ENCODE measurements at places on chromosomes 16 and 17.

DNA sequence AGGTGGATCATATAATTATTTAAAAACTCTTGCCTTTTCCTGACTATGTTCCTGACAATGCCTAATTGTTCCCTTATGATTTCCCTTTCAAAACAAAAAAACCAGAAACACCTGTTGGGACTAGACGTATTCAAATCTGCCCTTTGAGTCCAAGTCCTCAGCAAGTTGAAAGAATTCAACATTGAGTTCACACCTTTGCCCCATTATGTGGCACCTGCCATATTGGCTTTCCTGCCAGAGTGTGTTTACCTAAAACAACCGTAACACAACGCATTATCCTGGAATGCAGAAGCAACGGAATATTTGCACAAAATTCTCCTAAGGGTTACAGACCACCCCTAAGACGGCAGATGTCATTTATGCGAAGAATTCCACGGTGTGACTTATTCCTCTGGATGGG is 105.9 kb downstream of the ZFHX3 start:
- no peaks in the 10 kb centered on the region for H3K4me1 ChIP-seq
- no peak overlapping the region for H3K27ac ChIP-seq
- no peaks in the 10 kb centered on the region for H3K27me3 ChIP-seq
- no peak for DNase-seq
- no peaks in the 10 kb centered on the region for H3K36me3 ChIP-seq

GRCh38 chr16:8568231-8568617 is 22.1 kb downstream of the TMEM114 start:
- H3K36me3 ChIP-seq: no peaks in the 10 kb centered on the region
- H3K27me3 ChIP-seq: peaks cover 2% of the 10 kb centered on the region
- peaks cover 6% of the 10 kb centered on the region for H3K4me1 ChIP-seq

- H3K36me3 ChIP-seq: no peaks in the 10 kb centered on the region
- H3K27me3 ChIP-seq: peaks cover 26% of the 10 kb centered on the region
- DNase-seq: peak; percentile 61
- H3K4me1 ChIP-seq: peaks cover 2% of the 10 kb centered on the region
These were observed at the start of gene IGFBP4 for GRCh38 chr17:40443196-40443987. TSS of gene IGFBP4 (plus strand) at chr17:40443450. CDS start at chr17:40443736, 286 bp downstream.

GRCh38 chr17:15917438-15918027 is 27.4 kb upstream of the ADORA2B start:
- DNase-seq: no peak
- no peaks in the 10 kb centered on the region for H3K27me3 ChIP-seq
- H3K27ac ChIP-seq: no peak overlapping the region
- no peaks in the 10 kb centered on the region for H3K36me3 ChIP-seq

DNA sequence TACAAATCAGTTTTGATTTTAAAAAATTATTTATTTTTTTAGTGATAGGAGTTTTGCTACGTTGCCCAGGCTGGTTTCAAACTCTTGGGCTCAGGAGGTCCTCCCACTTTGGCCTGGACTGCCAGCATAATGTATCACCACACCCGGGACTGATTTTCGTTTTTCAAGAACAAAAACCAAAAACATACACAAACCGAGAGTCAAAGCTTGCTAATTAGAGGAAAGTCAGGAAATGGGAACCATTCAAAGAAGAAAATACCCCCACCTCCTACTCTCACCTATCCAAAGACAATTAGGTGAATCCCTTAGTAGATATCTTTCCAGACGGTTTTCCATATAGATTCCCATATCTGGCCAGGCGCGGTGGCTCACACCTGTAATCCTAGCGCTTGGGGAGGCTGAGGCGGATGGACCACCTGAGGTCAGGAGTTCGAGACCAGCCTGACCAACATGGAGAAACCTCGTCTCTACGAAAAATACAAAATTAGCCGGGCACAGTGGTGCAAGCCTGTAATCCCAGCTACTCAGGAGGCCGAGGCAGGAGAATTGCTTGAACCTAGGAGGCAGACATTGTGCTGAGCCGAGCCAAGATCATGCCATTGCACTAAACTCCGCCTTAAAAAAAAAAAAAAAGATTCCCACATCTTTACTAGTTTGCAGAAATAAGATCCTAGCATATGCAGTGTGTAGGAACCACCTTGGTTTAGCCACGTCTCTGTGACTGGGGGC is 883 bp upstream of the SPN start:
- DNase-seq: no peak
- peak overlapping the region; percentile 70 for H3K4me3 ChIP-seq
- H3K27me3 ChIP-seq: no peaks in the 10 kb centered on the region
- peaks cover 19% of the 10 kb centered on the region for H3K36me3 ChIP-seq

DNA sequence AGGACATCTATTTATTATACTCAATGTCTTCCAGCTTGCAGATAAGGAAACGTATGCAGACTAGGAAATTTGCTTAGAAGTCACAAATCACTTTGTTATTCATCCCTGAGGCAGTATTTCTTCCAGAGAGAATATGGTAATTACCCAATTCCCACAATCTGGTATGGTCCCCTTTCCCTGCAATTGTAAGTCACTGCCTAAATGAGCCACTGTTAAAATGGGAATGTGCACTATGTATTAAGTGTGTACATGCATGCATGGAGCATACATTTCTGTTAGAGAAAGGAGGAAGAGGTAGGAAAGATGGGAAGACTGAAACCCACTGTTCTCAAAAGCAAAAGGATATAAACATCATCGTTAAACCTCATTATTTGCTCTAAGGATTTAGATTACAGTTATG is 10.0 kb downstream of the NUFIP2 start:
- no peak overlapping the region for H3K4me3 ChIP-seq
- peaks cover 12% of the 10 kb centered on the region for H3K4me1 ChIP-seq
- H3K27me3 ChIP-seq: no peaks in the 10 kb centered on the region
- no peak for DNase-seq
- peaks cover 79% of the 10 kb centered on the region for H3K36me3 ChIP-seq
- H3K27ac ChIP-seq: no peak overlapping the region

DNA sequence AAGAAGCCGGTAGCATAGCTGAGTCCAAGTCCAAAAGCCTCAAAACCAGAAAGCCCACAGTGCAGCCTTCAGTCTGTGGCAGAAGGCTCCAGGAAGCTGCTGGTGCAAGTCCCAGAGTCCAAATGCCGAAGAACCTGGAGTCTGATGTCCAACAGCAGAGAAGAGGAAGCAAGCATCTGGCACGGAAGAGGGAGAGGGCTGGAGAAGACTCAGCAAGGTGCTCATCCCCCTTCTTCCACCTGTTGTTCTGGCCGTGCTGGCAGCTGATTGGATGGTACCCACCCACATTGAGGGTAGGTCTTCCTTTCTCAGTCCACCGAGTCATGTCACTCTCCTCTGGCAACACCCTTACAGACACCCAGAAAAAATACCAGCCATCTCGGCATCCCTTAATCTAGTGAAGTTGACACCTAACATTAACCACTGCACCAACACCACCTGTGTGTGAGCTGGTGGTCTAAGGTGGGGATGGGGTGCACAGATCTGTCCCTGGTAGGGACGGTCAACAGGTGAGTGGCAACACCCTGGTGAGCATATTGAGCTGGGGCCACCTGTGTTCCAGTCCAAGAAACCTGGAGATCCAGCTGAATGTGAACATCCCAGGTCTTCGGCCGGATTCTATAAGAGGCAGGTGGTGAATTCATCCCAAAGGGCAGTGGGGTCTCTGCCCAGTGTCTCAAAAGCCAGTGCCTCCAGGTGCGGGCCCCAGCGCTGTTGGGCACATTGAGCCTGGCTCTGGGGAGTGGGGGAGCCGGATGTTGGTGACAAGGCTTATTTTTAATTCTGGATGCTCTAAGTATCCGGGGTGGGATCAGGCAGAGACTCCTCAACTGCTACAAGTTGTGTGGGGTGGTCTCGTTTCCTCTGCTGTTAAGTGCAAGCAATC is 9.8 kb downstream of the MIEF2 start:
- no peak overlapping the region for H3K4me3 ChIP-seq
- H3K27me3 ChIP-seq: no peaks in the 10 kb centered on the region
- no peak overlapping the region for H3K27ac ChIP-seq
- no peak for DNase-seq
- H3K4me1 ChIP-seq: no peaks in the 10 kb centered on the region
- H3K36me3 ChIP-seq: peaks cover 11% of the 10 kb centered on the region

GRCh38 chr16:52251495-52251894 is 295.4 kb downstream of the TOX3 start:
- no peaks in the 10 kb centered on the region for H3K27me3 ChIP-seq
- no peak for DNase-seq
- no peak overlapping the region for H3K4me3 ChIP-seq
- H3K36me3 ChIP-seq: no peaks in the 10 kb centered on the region

DNA sequence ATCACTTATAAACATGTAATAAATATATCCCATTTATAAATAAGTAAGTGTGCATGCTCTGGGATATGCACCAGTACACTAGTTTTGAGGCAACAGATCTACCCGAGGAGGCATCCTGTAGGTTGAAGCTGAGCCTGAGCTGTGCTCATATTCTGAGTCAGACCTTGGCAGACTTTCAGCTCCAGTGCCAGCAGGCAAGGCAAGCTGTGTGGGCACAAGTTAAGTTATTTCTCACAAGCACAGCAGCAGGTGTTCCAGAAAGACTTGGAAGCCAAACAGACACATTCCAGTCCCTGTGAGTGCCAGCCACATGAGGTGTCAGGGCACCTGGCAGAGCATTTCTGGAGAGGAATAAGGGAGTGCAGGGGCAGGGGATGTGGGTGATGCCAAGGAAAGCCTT is 1.3 kb upstream of the CLEC19A start:
- no peak overlapping the region for H3K4me3 ChIP-seq
- H3K27ac ChIP-seq: no peak overlapping the region
- no peak for DNase-seq
- no peaks in the 10 kb centered on the region for H3K36me3 ChIP-seq

- H3K36me3 ChIP-seq: no peaks in the 10 kb centered on the region
- H3K4me1 ChIP-seq: no peaks in the 10 kb centered on the region
- no peak overlapping the region for H3K27ac ChIP-seq
- no peak overlapping the region for H3K4me3 ChIP-seq
These were observed 19.7 kb upstream of the MEIOC start for GRCh38 chr17:44636562-44636961.

DNA sequence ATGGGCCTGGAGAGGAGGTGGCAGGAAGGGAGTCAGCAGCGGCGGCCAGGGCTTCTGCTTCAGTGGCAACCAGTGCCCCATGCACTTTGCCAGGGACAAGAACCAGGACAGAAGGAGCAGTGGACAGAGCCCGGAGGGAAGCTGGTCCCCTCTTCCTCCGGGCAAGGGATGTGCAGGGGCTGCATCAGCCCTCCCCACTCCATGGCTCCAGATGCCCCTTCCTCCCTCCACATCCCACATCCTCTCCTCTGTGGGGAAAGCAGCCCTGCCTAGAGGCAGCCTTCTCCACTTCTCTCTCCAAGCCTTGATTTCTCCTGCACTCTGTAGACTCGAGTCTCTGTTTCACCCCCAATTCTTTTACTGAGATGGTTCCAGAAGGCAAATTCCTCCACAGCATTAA is 50.4 kb downstream of the AIPL1 start:
- no peak overlapping the region for H3K4me3 ChIP-seq
- H3K36me3 ChIP-seq: no peaks in the 10 kb centered on the region
- H3K4me1 ChIP-seq: no peaks in the 10 kb centered on the region
- no peak for DNase-seq
- H3K27me3 ChIP-seq: no peaks in the 10 kb centered on the region

- DNase-seq: no peak
- H3K27ac ChIP-seq: no peak overlapping the region
- H3K4me1 ChIP-seq: no peaks in the 10 kb centered on the region
- no peaks in the 10 kb centered on the region for H3K27me3 ChIP-seq
These were observed 10.8 kb downstream of the SLC12A4 start for GRCh38 chr16:67957622-67958021.

- H3K4me3 ChIP-seq: no peak overlapping the region
- peaks cover 31% of the 10 kb centered on the region for H3K27me3 ChIP-seq
- H3K36me3 ChIP-seq: no peaks in the 10 kb centered on the region
These were observed 13.0 kb downstream of the ACTG1 start for GRCh38 chr17:81499601-81499970.

- no peak overlapping the region for H3K4me3 ChIP-seq
- H3K27ac ChIP-seq: no peak overlapping the region
- DNase-seq: no peak
- no peaks in the 10 kb centered on the region for H3K27me3 ChIP-seq
- peaks cover 7% of the 10 kb centered on the region for H3K4me1 ChIP-seq
- H3K36me3 ChIP-seq: peaks cover 11% of the 10 kb centered on the region
These were observed 212.5 kb downstream of the CCDC182 start for GRCh38 chr17:57532556-57532955.

- H3K36me3 ChIP-seq: no peaks in the 10 kb centered on the region
- H3K4me3 ChIP-seq: no peak overlapping the region
- H3K27ac ChIP-seq: no peak overlapping the region
- H3K4me1 ChIP-seq: no peaks in the 10 kb centered on the region
- DNase-seq: no peak
These were observed 107.1 kb upstream of the KCNJ16 start for GRCh38 chr17:69967910-69968411.

DNA sequence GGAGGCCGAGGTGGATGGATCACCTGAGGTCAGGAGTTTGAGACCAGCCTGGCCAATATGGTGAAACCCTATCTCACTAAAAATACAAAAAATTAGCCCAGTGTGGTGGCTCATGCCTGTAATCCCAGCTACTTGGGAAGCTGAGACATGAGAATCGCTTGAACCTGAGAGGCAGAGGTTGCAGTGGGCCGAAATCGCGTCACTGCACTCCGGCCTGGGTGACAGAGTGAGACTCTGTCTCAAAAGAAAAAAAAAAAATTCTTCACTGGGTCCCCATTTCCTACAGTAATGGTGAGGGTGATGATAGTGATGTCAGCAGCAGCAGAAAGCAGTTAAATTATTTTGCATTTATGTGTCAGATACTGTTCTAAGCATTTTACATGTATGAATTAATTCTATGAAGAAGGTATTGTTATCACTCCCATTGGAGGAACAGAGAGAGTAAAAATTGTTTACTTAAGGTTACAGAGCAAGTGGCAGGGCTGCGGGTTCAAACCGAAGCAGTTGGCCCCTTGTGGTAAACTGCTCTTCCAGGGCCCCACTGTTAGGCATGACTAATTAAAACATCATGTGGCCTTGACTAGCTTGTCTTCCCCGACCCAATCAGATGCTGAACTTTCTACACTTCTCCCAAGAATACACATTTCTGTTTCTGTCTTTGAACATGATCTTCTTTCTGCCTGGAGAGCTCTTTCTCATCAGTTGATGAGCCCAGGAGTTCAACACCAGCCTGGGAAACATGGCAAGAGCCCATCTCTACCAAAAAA is 45.8 kb downstream of the STAT3 start:
- H3K4me1 ChIP-seq: peaks cover 37% of the 10 kb centered on the region
- peaks cover 60% of the 10 kb centered on the region for H3K36me3 ChIP-seq
- no peak overlapping the region for H3K4me3 ChIP-seq
- DNase-seq: no peak

- H3K4me1 ChIP-seq: peaks cover 26% of the 10 kb centered on the region
- H3K27me3 ChIP-seq: no peaks in the 10 kb centered on the region
- H3K36me3 ChIP-seq: no peaks in the 10 kb centered on the region
- peak overlapping the region; percentile 61 for H3K27ac ChIP-seq
- peak overlapping the region; percentile 97 for H3K4me3 ChIP-seq
These were observed 537 bp downstream of the PALB2 start for GRCh38 chr16:23640615-23640930.

Measured in T-cell (primary cell).